ENCODE measurements at places on chromosomes 6 and 20.

- DNase-seq, result no peak
Measured at GRCh38 chr20:51128198-51128597, 105.3 kb upstream of the KCNG1 start.

DNA sequence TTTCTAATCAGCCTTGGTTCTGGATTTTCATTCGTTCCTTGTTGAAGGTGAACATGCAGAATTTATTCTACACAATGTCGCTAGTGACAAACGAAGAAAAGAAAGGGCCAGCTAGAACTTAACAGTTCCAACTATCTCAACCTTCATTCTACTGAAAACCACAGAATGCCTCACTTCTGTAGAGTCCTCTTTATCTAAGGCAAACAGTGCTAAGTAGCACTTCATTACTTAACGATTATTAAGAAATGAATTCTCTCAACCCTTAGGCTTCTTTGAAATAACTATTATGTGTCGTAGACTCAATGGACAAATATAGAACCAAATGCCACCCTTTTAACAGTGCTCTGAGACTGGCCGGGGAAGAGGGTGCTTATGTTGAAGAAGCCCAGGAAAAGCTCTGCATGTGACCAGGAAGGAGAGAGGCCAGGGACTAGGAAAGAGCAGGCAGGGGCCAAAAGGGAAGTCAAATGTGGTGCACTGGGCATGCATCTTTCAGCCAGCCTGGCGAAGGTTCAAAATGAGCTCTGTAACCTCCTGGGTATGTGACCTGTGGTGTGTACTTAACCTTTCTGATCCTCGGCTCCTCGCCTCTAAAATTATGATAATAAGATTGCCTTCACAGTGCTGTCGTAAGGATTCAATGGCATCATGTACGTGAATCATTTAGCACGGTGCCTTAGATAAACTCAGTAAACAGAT lies 55.4 kb upstream of the BMP2 start:
- no peak for DNase-seq

DNA sequence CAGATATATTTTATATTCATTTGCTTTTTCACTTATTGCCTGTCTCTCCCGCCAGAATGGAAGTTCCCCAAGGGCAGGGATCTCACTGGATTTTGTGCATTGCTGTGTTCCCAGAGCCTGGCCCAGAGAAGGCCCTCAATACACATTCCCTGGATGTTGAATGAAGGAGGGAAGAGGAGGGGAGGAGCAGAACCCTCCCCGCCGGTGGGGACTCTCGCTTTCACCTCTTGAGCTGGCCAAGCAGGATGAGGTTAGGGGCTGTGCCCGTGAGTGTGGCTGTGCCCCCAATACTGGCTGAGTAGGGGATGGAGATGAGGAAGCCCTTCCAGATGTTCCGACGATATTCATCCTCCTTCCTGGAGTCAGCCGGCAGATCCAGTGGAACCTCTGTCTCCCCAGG lies 45.5 kb upstream of the OCSTAMP start:
- no peak for DNase-seq

- DNase-seq, result no peak
Measured at GRCh38 chr6:156437121-156437879, 339.9 kb upstream of the ARID1B start.

GRCh38 chr6:26043384-26044139 lies 43.7 kb upstream of the HFE start:
- DNase-seq, result peak; percentile 45

GRCh38 chr6:148465670-148466069 lies 123.0 kb downstream of the SASH1 start:
- no peak for DNase-seq

DNA sequence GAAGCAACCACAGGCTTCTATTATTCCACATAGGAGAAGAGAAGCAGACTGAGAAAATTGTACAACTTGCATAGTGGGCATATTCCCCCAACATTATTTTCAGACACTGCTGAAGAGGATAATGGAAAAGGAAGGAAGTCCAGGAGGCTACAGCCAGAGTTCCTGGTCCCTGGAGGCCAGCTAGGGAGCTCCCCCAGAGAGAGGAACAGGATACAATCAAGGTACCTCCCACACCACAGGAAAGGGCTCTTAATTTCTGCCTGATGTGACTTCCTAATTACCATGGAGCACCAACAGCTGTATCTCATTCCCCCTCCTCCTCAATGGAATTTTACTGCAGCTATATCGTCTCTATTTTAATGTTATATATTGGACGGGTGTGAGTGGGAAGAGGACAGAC lies 594.3 kb upstream of the NRSN1 start:
- DNase-seq, result no peak

- DNase-seq, result no peak
Measured at GRCh38 chr6:28824793-28825731, 98.7 kb downstream of the TRIM27 start.

GRCh38 chr6:149246691-149247384 lies 70.7 kb upstream of the TAB2 start:
- no peak for DNase-seq

- DNase-seq, result no peak
Measured at GRCh38 chr20:5657190-5657875, 92.9 kb upstream of the SHLD1 start.

- no peak for DNase-seq
Measured at GRCh38 chr6:117307655-117308054, 42.3 kb downstream of the VGLL2 start.

- DNase-seq, result no peak
Measured at GRCh38 chr20:39563349-39563748, 601.2 kb downstream of the DHX35 start.

DNA sequence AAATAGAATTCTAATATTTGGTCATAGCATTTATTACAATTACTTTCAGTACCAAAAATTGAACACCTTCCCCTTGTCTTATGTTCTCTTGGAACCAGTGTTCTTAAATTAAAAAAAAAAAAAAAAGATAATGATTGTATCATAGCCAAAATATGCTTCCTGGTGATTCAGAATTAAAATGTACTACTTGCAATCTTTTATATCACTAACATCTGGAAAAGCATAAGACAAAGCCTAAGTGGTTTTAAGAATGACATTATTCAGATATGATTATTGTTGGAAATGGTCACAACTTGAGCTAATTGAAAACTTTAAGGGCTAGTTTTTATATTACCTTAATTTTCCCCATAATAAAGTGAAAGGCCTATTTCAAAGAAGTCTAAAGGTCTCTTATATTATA lies 493.3 kb upstream of the MARCKS start:
- DNase-seq, result no peak

GRCh38 chr6:35093118-35093445 lies 48.1 kb downstream of the TCP11 start:
- DNase-seq, result no peak

DNA sequence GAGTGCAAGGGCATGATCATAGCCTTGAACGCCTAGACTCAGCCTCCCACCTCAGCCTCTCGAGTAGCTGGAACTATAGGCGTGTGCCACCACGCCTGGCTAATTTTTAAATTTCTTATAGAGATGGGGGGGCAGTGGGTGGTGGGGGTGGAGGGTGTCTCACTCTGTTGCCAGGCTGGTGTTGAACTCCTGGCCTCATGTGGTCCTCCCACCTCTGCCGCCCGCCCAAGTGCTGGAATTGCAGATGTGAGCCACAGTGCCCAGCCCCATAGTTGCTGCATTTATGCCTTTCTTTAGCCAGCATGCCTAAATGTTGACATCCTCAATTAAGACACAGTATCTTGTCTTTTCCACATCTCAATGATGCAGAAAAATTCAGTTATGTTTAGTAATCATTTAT lies 171.1 kb downstream of the ARID1B start:
- DNase-seq, result no peak

- DNase-seq, result no peak
Measured at GRCh38 chr6:47286301-47286700, 23.4 kb downstream of the TNFRSF21 start.

DNA sequence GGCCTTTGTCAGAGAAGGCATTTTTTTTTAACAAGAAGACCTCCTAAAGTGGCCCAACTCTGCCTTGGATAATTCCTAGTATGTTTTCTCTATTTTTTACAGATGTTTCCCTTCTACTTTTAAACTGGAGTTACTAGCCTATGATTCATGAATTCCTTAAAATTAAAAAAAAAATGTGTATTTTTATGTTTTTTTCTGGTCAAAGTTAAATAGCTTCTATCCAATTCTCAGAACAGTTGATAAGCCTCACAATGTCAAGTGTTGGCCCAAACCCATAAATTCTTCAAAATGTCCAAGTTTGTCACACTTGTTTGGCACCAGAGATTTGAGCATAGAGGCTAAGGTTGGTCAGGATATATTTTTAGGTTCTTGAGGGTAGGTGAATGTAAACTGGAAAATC lies 64.0 kb downstream of the JAG1 start:
- DNase-seq, result no peak

DNA sequence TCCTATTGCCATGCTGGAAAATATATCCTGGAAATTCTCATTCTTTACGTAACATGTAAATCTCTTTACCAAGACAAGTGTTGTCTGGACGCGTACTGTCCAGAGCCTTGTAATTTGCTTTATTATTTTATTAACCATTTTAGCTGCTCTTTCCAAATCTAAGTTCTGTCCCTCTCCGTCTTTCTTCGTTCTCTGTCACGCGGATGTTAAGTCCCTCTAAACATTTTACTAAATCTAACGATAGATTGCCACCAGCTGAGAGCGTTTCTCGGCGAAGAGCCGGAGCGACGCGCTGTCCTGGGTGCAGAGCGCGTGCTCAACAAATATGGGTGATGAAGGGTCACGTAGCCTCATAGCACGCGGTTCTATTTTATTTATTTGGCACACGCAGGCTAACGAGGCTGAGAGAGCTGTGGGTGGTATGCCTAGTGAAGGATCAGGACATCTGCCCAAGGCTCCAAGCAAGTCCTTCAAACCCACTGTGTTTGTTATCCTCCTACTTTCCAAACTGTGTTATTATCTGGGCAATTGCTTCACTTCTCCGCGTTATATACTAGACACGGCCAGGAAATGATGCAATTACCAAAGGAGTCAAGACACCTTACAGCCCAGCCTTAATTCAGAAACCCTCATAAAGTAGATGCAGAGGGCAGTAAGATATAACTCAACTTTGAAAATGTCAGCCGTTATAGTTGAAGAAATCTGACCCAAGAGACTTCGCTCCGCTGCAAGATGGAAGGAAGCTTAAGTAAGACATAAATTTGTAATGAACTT lies 10.0 kb upstream of the NCOA7 start:
- DNase-seq, result peak; percentile 51

- DNase-seq, result no peak
Measured at GRCh38 chr6:130524552-130524951, 158.7 kb downstream of the TMEM200A start.

DNA sequence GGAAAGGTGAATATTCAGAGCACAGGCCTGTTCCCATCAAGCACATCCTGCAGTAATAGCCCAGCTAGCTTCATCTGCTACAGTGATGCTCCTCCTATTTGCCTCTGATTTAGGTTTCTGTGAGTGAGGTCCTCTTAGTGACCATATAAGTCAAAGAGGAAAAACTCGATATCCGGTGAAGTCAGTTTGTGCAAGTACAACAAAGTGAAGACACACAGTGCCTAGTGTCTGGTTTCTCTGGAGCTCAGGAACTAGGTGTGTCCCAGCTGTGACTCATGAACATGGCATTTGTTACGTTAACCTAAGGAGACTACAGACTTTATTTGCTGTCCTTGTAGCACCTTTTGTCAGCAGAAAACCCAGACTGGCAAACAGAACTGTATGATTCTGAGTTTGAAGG lies 33.9 kb downstream of the EDN1 start:
- DNase-seq, result no peak

- DNase-seq, result no peak
Measured at GRCh38 chr6:157814883-157815282, 8.2 kb upstream of the SNX9 start.

- DNase-seq, result no peak
Measured at GRCh38 chr6:167791091-167791779, 35.5 kb upstream of the AFDN start.

DNA sequence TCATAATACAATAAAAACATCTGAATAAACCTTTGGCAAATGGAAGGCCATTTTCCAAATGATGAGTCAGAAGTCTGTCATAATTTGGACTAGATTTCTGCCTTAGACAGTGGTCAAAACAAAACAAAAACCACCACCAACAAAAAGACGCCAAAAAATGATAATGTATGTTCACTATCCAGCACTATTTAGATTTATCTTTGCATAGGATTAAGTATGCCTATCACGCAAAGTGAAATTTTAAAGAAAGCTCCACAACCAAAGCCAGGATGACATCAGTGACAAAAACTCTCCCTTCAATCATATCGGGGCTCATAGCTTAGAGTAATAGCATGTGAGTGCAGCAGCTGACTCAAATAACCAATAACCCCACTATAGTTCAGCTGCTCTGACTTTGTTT lies 201.9 kb downstream of the MOXD1 start:
- DNase-seq, result no peak

DNA sequence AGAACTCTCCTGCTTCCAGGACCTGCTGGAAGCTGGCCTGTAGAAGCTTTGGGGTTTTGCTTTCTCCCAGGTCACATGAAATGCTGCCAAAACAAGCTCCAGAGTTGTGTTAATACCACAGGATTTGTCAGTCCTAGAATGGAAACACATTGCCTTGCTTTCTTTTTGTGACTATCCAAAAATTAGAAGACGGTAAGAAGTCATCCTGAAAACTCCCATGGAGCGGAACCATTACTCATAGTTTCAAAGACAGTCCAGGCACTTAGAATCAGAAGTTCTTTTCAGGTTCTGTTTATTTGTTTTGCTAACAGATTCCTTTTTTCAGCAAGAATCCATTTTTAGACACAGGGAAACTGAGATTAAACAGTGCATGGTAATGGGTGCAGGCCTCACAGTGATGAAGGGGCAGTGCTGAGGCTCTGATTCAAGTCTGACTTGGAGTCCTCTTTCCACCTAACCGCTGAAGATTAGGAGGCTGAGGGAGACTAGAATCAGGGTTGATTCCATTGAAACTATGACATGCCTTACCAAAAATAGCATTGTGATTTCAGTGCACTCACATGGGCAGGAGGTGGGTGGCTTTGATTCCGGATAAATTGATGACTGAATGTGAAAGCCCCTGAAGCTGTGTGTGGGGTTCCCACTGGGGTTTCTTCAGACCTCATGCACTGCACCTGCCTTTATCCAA lies 72.2 kb upstream of the NAA20 start:
- DNase-seq, result no peak

GRCh38 chr6:23181356-23182110 lies 612.2 kb downstream of the HDGFL1 start:
- DNase-seq, result no peak

GRCh38 chr6:117397536-117398227 lies 28.1 kb downstream of the ROS1 start:
- no peak for DNase-seq

DNA sequence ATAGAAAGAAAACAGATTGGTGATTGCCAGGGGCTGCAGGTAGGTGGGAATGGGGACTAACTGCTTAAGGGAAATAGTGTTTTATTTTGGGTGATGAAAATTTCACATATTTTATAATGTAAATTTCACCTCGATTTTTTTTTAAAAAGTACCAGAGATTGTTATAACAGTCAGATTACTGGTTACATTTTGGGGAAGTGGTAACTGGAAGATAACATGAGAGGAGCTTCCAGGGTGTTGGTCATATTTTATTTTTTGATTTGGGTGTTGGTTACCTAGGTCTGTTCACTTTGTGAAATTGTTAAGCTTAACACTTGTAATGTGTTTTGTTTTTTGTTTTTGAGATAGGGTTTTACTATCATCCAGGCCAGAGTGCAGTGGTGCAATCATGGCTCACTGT lies 17.2 kb upstream of the CRIP3 start:
- no peak for DNase-seq

- no peak for DNase-seq
Measured at GRCh38 chr20:23143986-23144690, 58.0 kb upstream of the CD93 start.

All from stimulated activated naive CD4-positive, alpha-beta T cell treated with Interleukin-2 at 50 U/mL for 16 hours (primary cell).